Activated naive CD4-positive, alpha-beta T cell treated with anti-CD3 and anti-CD28 coated beads, Interleukin-2, amount 50 U/mL, for 72 hours (primary cell): ENCODE measurements at places on chromosomes 2 and 18. TPM values are rescaled to one million over a fixed set of nuclear protein-coding genes. Genes with fewer than 3 reads are reported as not detected.

CNGA3 gene
- not detected for total RNA-seq

FAP gene
- total RNA-seq = 0.29 TPM

SERPINB10 gene
- not detected for total RNA-seq

NYAP2 gene
- not detected for total RNA-seq

TRIB2 gene
- 7.7 TPM for total RNA-seq

EVX2 gene
- total RNA-seq = not detected

DNER gene
- total RNA-seq = not detected

RAB11FIP5 gene
- 27.9 TPM for total RNA-seq

NCKAP5 gene
- not detected for total RNA-seq

PIGN gene
- 32.9 TPM for total RNA-seq

PIEZO2 gene
- total RNA-seq = not detected

ADGRF3 gene
- total RNA-seq = 0.57 TPM

CASP10 gene
- total RNA-seq = 23.5 TPM

NXPH2 gene
- total RNA-seq = not detected

TMEM178A gene
- total RNA-seq = 0.30 TPM

UGT1A5 gene
- total RNA-seq = not detected

BCL11A gene
- 0.25 TPM for total RNA-seq

NIFK gene
- total RNA-seq = 157 TPM

ACMSD gene
- not detected for total RNA-seq

ETAA1 gene
- 11.2 TPM for total RNA-seq

SULT1C4 gene
- not detected for total RNA-seq

KLHL29 gene
- 1.2 TPM for total RNA-seq
